ENCODE measurements at places on chromosomes 16 and 17.

DNA sequence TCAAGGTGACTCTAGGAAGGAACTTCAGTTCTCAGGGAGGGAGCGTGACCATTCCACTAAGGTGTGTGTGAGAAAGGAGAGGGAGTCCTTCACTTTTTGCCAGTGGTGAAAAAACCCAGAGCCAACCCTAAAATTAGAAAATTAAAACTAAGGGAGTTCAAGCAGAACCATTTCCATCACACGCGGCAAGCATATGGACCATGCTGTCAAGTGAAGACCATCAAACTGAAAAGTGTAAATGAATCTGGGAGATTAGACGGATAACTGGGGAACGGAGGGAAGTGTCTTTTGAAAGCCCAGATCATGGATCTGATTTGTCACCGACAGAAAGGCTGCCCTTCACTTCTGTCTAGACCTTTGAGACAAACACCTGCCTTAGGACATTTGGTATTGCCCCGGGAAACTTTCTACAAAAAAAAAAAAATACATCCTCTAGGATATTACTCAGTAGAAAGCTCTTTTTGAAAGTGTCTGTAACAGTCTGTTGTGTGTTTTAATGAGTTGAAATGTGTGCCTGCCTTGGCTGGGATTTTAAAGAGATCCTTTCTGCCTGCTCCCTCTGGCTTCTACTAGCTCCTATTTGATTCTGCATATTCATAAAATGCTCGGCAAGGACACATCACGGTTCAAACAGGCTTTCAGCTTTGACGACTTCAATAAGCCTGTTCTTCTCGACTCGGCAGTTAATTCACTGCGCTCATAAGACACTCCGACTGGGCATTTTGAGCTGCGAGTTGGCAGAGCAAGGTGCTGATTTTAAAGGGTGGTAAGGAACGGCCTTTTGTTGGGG lies 81.4 kb upstream of the ERCC4 start:
- DNase-seq: no peak

DNA sequence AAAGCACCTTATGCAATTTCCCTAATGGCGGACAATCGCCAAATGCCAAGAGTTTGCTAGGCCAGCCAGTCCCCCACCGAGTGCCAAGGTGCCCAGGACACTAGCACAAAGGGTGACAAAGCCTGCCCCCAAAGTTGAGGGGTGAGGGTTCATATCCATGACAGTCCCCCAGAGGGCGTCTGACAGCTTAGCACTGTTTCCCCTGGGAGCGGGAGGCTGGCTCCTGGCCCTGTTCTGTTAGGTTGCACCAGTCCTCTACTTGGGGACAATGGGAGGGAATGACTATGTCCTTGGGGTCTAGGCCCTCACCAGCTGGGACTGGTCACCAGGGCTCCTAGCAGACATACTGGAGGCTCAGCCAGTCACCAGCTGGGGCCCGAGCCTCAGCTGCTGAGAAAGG lies 66.9 kb downstream of the MYO18A start:
- no peak for DNase-seq

DNA sequence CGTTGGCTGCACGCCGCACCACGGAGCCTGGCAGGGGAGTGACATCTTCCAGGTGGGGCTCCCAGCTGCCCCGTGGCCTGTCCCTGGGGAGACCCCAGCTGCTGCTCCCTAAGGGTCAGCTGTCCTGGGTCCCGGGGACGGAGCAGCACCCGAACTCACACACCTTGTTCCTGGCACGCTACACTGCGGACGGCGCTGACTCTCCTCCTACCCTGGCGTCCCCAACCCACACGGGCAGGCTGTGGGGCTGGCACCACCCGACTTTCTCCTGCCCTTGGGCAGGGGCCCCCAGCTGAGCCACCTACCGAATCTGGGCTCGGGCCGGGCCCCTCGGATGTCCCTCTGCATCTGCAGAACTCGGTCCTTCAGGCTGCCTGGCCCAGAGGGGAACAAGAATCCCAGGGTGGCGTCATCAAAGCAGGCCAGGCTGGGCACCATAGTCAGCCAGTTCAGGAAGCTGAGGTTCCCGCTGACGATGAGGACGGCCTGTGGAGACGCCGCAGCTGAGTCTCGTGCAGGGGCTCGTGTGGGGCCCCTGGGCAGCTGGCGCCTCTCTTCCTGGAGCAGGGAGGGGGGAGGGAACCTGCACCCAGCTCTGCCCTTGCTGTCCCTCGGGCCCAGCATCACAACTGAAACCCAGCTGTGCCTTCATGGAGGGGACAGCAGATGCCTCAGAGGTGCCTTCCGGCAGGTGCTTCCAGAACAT lies 70.5 kb upstream of the GNG13 start:
- no peak for DNase-seq

DNA sequence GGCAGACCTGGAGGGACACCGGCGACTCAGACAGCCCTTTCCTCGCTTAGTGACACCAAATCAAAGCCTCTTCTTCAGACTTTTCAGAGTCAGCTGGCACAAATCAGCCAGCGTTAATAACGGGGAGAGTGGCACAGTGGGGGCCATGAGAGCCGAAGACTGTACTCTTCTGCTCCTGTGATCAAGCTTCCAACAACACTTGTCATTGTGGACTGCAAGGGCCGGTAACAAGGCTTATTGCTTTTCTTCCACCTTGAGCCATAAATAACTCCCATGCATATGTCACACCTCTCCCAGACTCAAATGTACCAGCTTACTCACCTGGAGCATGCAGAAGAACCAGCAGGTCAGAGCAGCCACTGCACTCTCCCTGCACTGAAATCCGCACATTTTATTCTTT lies 12.8 kb downstream of the FLCN start:
- no peak for DNase-seq

GRCh38 chr16:77916111-77916510 lies 106.2 kb upstream of the CLEC3A start:
- no peak for DNase-seq

- DNase-seq: no peak
Observed at GRCh38 chr16:53209429-53209828, 154.6 kb downstream of the CHD9 start.

GRCh38 chr17:48500435-48501426 lies 30.1 kb downstream of the HOXB1 start:
- DNase-seq: no peak

DNA sequence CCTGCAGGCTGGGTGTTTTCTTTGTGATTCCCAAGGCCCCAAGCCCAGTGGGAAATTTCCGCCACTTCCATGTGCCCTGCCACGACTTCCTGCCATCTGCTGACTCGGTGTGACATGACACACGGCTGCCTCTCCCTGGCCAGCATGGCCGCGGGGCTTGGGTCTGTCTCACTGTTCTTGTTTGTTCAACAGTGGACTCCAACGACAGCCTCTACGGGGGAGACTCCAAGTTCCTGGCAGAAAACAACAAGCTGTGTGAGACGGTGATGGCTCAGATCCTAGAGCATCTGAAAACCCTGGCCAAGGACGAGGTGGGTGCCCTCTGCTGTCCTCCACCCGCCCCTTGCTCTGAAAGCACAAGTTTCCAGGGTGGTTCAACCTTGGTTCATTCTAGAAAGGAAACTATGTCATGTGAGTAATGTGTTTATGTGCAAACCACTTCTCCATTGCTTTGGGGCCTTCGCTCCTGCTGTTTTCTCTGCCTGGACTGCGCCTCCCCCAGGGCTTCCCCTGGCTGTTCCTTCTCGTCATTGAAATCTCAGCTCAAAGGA lies 26.8 kb downstream of the KNOP1 start:
- DNase-seq: no peak

- DNase-seq: peak; percentile 99
Observed at GRCh38 chr17:78394209-78394608, 15.8 kb downstream of the PGS1 start.

- no peak for DNase-seq
Observed at GRCh38 chr16:79404571-79404970, 196.0 kb downstream of the MAF start.

- DNase-seq: no peak
Observed at GRCh38 chr17:76691379-76692191, 19.2 kb downstream of the MXRA7 start.

GRCh38 chr17:61136296-61136695 lies 263.3 kb upstream of the TBX2 start:
- no peak for DNase-seq

DNA sequence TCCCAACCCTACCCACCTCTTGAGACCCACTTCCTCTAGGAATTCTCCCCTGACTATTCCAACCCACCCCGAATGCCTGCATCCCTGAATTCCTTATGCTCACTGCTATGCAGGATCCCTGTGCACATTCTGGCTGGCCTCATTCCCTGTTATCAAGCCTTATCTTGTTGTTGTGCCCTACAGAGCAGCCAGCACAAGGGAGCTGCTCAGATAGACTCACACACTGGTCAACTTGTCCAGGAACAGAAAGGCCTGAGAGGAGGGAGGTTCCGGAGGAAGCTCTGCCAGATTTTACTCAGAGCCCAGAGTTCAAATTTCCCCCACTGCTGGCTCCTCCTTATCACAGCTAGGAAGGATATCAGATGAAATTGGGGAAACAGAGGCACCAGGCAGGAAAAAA lies 24.8 kb upstream of the MYO18A start:
- no peak for DNase-seq

DNA sequence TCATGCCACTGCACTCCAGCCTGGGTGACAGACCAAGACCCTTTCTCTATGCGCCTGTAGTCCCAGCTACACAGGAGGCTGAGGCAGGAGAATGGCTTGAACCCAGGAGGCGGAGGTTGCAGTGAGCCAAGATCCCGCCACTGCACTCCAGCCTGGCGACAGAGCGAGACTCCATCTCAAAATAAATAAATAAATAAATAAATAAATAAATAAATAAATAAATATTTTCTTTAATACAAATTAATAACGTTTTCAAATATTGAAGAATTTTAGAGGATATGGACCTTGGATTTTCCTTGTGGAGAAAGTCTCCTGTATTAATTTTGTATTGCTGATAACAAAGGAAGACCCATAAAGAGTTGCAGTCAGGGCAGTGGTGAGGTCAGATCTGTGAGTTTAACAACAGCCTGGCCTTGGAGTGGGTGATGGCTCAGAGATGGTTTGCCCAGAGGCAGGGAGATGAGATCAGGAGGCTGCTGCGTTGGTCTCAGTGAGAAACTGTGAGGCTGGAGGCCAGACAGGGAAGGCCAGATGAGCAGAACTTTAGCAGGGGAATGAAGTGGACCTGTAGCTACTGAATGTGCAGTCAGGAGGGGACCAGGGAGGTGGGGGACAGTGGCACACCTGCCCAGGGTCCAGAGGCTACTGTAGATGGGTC lies 4.4 kb upstream of the ASGR1 start:
- no peak for DNase-seq

GRCh38 chr16:17802571-17802970 lies 331.8 kb upstream of the XYLT1 start:
- no peak for DNase-seq

- DNase-seq: no peak
Observed at GRCh38 chr16:50574745-50575136, 26.5 kb downstream of the NKD1 start.
